Common myeloid progenitor, CD34-positive (primary cell): ENCODE measurements at places on chromosomes 11 and 22.
A peak's percentile ranks its signal among the peaks of the same experiment; 100 is the strongest.

DNA sequence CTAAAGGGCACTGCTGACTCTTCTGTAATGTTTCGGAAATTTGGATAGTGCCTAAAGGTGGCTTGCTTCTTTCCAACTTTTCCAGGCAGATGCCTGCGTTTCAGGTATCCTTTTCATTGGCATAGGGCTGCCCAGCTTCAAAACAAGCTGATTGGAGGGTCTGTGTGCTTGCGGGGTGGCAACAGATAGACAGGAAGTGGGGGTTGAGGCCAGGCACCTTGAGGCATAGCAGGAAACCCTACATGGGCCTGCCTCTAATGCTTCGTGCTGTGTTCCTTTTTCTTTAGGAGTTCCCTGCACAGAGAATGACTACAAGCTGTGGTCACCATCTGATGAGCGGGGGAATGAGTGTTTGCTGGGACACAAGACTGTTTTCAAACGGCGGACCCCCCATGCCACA, 92.2 kb upstream of the SORL1-AS1 start:
- no peak overlapping the region for H3K27ac ChIP-seq
- peak; percentile 49 for DNase-seq
- peaks cover 22% of the 10 kb centered on the region for H3K36me3 ChIP-seq
- H3K4me3 ChIP-seq: no peak overlapping the region
- no peaks in the 10 kb centered on the region for H3K27me3 ChIP-seq

DNA sequence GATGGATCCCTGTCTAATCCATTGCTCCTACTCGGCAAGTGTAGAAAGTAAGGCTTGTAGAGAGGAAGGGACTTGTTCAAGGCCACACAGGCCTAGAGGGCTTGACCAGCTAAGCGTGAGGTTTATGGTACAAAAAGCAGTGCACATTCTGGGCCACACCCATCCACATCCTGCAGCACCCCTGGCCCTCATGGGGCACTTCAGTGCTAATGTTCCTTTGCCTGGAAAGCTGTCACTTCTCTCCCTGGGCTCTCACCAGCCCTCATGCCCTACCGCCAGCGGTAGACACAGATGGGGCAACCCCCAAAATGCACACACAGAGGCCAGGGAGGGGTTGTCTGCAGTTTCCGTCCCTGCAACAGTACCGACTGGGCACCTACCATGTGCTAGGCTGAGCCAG, 7.1 kb upstream of the MGAT3 start:
- H3K4me1 ChIP-seq: no peaks in the 10 kb centered on the region
- no peak overlapping the region for H3K4me3 ChIP-seq
- no peaks in the 10 kb centered on the region for H3K27me3 ChIP-seq
- H3K27ac ChIP-seq: no peak overlapping the region
- DNase-seq: no peak

DNA sequence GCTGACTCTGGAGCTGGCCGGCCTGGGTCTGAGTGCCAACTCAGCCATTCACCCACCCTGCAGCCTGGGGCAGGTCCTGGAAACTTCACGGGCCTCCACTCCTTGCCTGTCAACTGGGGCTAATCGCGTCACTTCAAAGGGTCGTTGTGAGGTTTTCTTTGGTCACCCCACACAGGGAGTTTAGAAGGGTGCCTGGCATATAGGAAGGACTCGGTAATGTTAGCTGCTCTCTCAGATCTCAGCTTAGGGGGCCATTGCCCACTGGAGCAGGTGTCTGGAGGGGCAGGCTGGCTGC, 7.3 kb downstream of the INCENP start:
- no peak for DNase-seq
- H3K36me3 ChIP-seq: peaks cover 60% of the 10 kb centered on the region
- no peak overlapping the region for H3K4me3 ChIP-seq
- no peaks in the 10 kb centered on the region for H3K4me1 ChIP-seq

GRCh38 chr11:88206751-88207150, 31.5 kb upstream of the RAB38 start:
- no peaks in the 10 kb centered on the region for H3K36me3 ChIP-seq
- no peak overlapping the region for H3K27ac ChIP-seq
- H3K4me3 ChIP-seq: no peak overlapping the region
- no peaks in the 10 kb centered on the region for H3K4me1 ChIP-seq
- H3K27me3 ChIP-seq: no peaks in the 10 kb centered on the region

DNA sequence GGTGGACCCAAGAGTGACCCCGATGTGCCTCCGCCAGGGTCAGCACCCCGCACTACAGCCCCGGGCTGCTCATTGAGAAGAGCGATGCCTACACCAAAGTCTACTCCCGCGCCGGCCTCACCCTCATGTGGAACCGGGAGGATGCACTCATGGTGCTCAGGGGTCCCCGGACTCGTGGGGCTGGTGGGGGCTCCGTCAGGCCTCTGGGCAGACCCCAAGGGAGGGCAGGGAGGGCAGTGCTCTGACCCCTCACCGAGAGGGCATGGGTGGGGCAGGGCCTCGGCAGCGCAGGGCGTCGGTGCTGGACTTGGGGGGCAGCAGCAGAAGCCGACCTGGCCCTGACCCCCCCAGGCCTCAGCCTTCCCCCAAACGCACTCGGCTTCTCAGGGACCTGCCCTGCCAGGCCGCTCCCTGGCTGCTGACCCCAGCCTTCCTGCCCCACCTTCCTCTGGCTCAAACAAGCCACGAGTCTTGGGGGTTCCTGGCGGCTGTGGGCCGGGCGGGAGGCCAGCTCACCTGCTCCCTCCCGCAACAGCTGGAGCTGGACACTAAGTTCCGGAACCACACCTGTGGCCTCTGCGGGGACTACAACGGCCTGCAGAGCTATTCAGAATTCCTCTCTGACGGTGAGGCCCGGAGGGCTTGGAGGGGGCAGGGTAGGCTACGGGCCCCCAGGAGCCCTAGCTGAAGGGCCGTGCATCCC, 2.9 kb downstream of the MUC2 start:
- no peak overlapping the region for H3K4me3 ChIP-seq
- H3K36me3 ChIP-seq: no peaks in the 10 kb centered on the region
- no peak for DNase-seq
- H3K27me3 ChIP-seq: no peaks in the 10 kb centered on the region
- H3K4me1 ChIP-seq: no peaks in the 10 kb centered on the region

- DNase-seq: no peak
- no peak overlapping the region for H3K27ac ChIP-seq
- H3K4me1 ChIP-seq: no peaks in the 10 kb centered on the region
- no peak overlapping the region for H3K4me3 ChIP-seq
- no peaks in the 10 kb centered on the region for H3K27me3 ChIP-seq
These were observed 1072.4 kb downstream of the BRD1 start for GRCh38 chr22:48755059-48755949.

GRCh38 chr22:49363526-49364230, 464.0 kb downstream of the BRD1 start:
- no peak overlapping the region for H3K4me3 ChIP-seq
- H3K27me3 ChIP-seq: peaks cover 4% of the 10 kb centered on the region
- no peaks in the 10 kb centered on the region for H3K36me3 ChIP-seq
- no peak for DNase-seq
- no peak overlapping the region for H3K27ac ChIP-seq

DNA sequence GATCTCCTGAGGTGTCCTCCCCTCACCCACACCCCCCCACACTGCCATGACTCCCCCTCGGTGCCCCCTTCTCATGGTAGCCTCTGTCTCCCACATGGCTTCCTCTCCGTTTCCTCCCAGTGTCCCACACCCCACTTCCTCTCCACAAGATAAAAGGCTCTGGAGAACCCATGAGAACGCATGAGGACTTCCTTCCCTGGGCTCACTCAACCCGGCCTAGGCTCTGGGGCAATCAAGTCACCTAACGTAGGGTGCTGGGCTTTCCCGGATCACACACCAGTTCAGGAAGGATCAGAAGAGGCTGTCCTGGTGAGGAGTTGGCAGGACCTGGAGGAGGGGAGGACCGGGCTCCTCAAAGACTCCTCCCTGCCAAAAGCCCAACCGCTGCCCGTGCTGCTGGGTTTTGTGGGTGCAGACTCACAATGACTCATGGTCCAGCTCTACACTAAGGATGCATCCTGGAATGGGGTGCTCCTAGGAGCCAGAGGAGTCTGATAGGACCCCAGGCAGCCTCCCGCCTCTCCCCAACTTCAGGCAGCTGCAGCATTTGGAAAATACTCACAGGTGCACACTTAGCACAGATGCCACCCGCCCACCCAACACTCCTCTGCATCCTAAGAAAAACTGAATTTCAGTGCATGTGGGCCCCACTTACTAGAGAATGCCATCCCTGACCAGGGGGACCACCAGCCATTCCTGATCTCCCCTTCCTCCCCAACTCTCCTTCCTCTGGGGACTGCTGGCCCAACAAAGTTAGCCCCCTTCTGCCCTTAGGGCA, 21.0 kb downstream of the SLC22A12 start:
- no peak overlapping the region for H3K4me3 ChIP-seq
- no peaks in the 10 kb centered on the region for H3K4me1 ChIP-seq
- H3K36me3 ChIP-seq: no peaks in the 10 kb centered on the region
- H3K27ac ChIP-seq: no peak overlapping the region
- H3K27me3 ChIP-seq: no peaks in the 10 kb centered on the region

GRCh38 chr22:32205974-32206773, 1.3 kb upstream of the RFPL2 start:
- peaks cover 17% of the 10 kb centered on the region for H3K4me1 ChIP-seq
- no peak overlapping the region for H3K4me3 ChIP-seq
- H3K36me3 ChIP-seq: no peaks in the 10 kb centered on the region
- H3K27ac ChIP-seq: no peak overlapping the region

GRCh38 chr22:19886605-19887255, 32.1 kb upstream of the GNB1L start:
- H3K4me1 ChIP-seq: no peaks in the 10 kb centered on the region
- no peak overlapping the region for H3K27ac ChIP-seq
- no peak overlapping the region for H3K4me3 ChIP-seq
- DNase-seq: peak; percentile 54
- H3K27me3 ChIP-seq: no peaks in the 10 kb centered on the region
- H3K36me3 ChIP-seq: peaks cover 3% of the 10 kb centered on the region

- no peak overlapping the region for H3K27ac ChIP-seq
- peak; percentile 49 for DNase-seq
- H3K4me3 ChIP-seq: no peak overlapping the region
- H3K36me3 ChIP-seq: peaks cover 10% of the 10 kb centered on the region
- no peaks in the 10 kb centered on the region for H3K4me1 ChIP-seq
- no peaks in the 10 kb centered on the region for H3K27me3 ChIP-seq
These were observed 34.1 kb downstream of the SERGEF start for GRCh38 chr11:17978553-17979287.

GRCh38 chr11:72242141-72242540, 1.8 kb downstream of the PHOX2A start:
- no peak for DNase-seq
- H3K4me3 ChIP-seq: no peak overlapping the region
- peaks cover 21% of the 10 kb centered on the region for H3K4me1 ChIP-seq
- no peak overlapping the region for H3K27ac ChIP-seq
- H3K36me3 ChIP-seq: no peaks in the 10 kb centered on the region
